Esophagus muscularis mucosa (tissue), 4 donors: ENCODE measurements at places on chromosomes 12 and 14.

GRCh38 chr14:63393012-63393411 lies 74.3 kb upstream of the GPHB5 start:
- DNase-seq, result no peak

DNA sequence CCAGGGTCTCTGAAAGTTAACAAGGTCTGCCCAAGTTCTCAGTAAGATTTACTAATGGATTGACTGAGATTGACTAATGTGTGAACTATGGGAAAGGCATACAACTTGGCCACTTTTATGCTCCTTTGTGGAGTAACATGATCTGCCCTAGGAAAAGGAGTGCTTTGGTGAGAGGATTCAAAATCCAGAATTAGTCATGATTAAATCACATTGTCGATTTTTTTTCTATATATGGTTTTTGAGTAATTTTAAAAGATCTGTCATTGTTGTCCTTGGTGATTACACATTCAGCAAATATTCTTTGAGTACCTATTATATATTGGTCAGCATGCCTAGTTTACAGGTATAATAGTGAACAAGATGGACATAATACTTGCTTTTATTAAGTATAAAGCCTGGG lies 147.7 kb upstream of the SYT10 start:
- DNase-seq, result no peak

DNA sequence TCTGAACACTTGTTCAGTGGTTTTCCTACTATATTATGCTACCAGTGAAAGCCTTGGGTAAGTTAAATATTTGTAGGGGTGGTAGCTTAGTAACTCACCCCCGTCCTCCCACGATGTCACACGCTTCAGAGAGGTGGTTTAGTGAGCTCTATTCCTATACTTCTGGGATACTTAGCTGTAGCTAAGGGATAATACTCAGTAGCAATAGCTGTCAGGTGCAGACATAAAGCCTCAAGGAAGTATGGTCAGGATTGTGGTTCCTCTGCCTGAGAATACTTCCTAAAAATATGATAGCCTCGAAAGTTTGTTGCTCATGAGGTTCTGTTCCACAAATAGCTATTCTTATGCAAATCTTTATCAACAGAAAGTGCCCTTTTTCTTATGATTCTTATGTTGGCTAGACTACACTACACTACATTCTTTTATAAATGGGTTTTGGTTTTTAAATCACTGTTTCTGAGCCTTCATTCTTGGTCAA lies 11.9 kb downstream of the DLST start:
- no peak for DNase-seq

GRCh38 chr12:98355322-98355721 lies 160.1 kb upstream of the TMPO start:
- DNase-seq, result no peak

DNA sequence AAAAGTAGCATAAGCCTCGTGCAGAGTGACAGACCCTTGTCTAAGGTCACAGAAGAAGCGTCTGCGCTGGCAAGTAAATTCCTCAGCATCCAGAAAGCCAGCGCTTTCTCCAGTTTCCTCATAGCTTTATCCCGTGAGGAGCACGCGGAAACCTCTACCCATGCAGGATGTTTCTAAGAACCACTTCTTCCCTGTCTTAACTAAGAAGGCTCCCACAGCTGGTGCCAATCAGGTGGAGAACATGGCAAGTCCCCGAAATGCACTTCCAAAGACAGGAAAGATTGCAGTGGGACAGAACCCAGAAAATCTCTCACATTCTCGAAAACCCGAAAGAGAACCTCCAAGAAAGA lies 968 bp upstream of the ARID4A start:
- DNase-seq, result peak; percentile 92

DNA sequence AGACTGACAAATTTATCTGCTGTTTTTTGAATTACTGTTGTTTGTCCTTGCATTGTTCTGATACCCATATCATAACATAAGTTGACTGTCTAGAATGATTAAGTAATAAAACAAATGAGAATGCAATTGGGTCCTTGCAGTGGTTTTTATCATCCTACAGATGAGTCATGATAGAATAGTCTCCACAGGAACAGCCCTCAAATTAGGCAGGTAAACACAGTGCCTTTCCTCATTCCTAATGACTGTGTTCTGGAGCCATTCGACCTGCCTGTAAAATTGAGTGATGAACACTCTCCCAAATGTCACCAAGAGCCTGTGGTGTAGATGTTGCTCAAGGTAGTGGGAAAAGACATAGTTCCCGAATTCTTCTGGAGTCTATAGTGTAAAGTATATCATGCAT lies 12.3 kb downstream of the NKX2-8 start:
- no peak for DNase-seq

- no peak for DNase-seq
Measured at GRCh38 chr12:115553622-115554021, 723.9 kb downstream of the MED13L start.

DNA sequence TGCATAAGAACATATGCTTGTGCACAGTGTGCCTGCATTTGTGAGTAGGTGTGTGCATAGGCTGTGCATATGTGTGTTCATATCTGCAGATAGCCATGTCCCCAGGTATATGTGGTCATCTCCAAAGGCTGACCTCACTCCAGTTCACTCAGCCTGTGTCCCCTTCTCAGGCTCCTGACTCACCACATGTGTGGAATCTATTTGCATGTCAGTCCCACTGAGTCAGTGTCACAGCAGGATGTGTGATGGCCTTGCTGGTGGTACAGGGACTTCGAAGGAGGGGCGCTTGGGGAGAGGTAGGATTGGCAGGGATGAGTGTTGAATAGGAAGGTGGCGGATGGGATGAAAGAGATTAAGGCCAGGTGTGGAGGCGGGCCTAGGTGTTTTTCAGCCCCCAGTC lies 35.5 kb downstream of the KRT80 start:
- DNase-seq, result no peak

- no peak for DNase-seq
Measured at GRCh38 chr14:105818712-105819005, 292.3 kb downstream of the TMEM121 start.

DNA sequence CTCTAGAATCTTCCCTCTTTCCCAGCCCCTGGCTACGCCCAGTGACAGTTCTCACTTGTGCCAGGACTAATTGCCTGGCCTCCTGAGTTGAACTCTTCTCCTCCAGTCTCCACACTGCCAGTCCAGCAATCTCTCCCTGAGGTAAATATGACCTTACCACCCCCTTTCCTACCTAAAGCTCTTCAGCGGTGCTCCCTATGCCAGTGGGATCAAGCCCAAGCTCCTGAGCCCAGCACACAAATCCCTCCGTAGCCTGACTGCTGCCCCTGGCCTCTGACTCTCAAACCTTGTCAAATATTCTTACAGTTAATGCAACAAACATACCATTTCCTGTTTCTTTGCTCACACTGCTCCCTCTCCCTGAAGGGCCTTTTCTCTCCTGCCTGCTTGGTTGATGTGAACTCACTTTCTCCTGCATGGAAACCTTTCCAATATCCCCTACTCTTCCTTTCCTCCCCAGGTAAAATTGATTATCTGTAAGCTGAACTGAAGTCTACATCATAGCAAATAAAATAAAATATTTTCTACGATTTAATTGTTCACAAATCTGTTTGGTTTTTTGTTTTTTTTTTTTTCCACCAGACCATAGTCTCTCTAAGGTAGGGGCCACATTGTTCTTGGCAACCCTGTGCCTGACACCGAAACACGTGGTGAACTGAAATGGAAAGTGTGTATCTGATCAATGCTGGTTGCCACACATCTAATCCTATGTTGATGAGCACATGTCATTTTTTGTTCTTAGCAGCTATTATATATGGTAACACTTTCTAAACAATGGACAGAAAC lies 147.5 kb downstream of the SLC38A6 start:
- no peak for DNase-seq

GRCh38 chr12:132824053-132824452 lies 4.6 kb downstream of the GOLGA3 start:
- DNase-seq, result no peak

GRCh38 chr14:89027097-89027740 lies 202.8 kb downstream of the TTC8 start:
- DNase-seq, result peak; percentile 72

DNA sequence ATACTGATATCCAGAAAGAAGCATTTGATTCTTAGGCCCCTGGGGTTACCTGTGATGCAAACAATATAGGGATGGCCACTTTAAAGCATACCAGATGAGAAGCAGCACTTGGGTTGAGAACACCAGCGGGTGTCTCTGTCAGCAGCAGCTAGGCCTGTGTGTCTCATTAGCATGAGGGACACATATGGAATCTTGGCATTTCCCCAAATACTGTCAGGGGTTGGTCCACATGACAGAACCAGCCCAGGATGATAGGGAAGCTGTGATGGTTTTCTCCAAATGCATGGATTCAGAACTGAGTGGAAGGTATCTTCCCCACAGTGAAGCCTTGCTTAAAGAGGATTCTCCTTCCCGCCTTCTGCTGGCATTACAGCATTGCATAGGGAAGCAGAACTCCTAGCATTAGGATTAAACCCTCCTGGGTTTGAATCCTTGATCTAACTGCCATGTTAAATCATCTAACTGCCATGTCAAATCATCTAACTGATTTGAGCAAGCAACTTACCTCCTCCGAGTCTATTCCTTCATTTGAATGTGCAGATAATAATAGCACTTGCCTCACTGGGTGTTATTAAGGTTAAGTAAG lies 111.5 kb upstream of the WSCD2 start:
- peak; percentile 89 for DNase-seq

DNA sequence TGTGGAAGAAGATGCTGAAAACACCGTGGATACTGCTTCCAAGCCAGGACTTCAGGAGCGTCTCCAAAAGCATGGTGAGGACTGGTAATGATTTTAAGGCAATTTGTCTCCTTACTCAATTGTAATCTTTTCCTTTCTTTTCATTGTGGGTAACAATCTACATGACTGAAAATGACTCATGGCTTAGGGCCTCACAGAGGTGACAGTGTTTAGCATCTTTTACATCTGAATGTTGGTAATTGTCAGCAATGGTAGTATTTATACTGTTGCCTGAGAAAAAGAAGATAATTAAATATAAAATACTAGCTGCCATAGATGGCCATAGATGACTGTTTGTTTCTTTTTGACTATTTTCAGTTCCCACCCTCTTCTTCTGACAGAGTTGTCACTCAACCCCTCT lies 31.6 kb downstream of the TULP3 start:
- DNase-seq, result no peak

- DNase-seq, result no peak
Measured at GRCh38 chr14:67569651-67570290, 30.3 kb downstream of the PIGH start.

- DNase-seq, result no peak
Measured at GRCh38 chr12:130333341-130333740, 4.3 kb upstream of the PIWIL1 start.

GRCh38 chr12:40711121-40711520 lies 18.9 kb downstream of the CNTN1 start:
- DNase-seq, result no peak

- DNase-seq, result no peak
Measured at GRCh38 chr12:26204612-26205289, 9.4 kb downstream of the SSPN start.

DNA sequence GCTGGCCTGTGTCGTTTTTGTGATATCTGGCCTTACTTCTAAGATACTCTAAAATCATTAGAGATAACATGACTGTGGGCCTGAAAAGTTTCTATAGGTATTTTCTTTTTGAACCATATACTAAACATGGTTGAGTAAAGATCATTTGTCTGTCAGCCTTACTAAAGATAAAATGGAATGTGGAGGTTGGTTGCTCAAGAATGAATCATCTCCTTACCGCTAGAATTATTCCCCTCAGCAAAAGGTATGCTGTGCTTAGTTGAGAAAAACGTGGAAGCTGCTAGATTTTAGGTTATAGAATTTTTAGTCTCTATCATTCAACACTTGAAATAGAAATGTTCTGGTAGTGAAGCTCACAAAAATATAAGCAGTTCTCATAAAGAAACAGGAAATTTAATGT lies 407.3 kb downstream of the AEBP2 start:
- DNase-seq, result no peak

DNA sequence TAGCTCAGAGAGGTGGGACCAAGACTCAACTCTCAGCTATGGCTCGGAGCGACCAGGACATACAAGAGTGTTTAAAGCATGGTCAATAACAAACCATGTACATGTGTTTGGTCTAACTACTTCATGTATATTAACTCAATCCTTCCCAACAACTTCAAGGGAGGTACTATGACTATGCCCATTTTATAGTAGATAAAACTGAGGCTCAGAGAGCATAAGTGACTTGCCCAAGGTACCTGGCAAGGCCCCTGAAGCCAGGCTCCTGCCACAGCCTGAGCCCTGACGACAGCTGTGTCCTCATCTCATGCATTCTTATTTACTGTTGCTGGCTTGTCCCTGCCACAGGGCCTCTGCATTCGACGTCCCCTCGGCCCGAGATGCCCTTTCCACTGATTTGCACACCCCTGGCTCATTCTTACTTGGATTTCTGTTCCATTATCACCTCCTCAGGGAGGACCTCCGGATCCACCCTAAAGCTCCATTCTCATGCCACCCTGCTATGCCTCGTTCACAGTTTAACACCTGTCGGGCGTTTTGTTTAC lies 2.6 kb downstream of the TESC start:
- DNase-seq, result no peak

GRCh38 chr14:105505101-105505500 lies 14.1 kb downstream of the TEDC1 start:
- DNase-seq, result no peak

- no peak for DNase-seq
Measured at GRCh38 chr12:50806176-50806575, 36.5 kb upstream of the TMPRSS12 start.
